ENCODE measurements at places on chromosomes 12 and 14.

- DNase-seq, result no peak
- H3K4me3 ChIP-seq, result no peak overlapping the region
- H3K4me1 ChIP-seq, result no peaks in the 10 kb centered on the region
- H3K27me3 ChIP-seq, result no peaks in the 10 kb centered on the region
- H3K36me3 ChIP-seq, result peaks cover 76% of the 10 kb centered on the region
Observed at GRCh38 chr12:113171543-113171942, 13.7 kb downstream of the DDX54 start.

- H3K36me3 ChIP-seq, result no peaks in the 10 kb centered on the region
- H3K27me3 ChIP-seq, result no peaks in the 10 kb centered on the region
- no peak overlapping the region for H3K27ac ChIP-seq
- DNase-seq, result no peak
Observed at GRCh38 chr14:57928732-57929131, 62.8 kb upstream of the SLC35F4 start.

GRCh38 chr14:93903342-93904184 is 23.6 kb upstream of the FAM181A start:
- H3K4me1 ChIP-seq, result no peaks in the 10 kb centered on the region
- no peaks in the 10 kb centered on the region for H3K27me3 ChIP-seq
- H3K4me3 ChIP-seq, result no peak overlapping the region
- no peaks in the 10 kb centered on the region for H3K36me3 ChIP-seq
- H3K27ac ChIP-seq, result no peak overlapping the region

DNA sequence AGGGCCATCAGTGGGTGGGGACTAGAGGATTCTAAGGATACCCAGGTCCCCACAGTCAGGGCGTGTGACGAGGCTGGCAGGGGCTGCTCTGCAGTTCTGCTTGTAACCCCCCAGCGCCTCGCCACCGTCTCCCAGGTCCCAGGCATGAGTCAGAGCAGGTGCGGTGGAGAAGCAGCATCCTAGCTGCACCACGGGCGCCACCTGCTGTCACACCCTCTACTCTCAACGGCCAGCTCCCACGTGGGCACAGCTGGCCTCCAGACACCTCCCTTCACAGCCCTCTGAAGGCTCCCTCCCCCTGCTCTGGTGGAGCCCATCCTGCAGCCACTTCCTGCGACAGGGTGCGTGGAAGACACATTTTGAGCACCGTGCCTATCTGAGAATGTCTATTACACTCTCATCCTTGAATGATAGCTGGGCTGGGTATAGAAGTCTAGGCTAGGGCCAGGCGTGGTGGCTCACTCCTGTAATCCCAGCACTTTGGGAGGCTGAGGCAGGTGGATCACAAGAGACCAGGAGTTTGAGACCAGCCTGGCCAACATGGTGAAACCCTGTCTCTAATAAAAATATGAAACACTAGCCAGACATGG is 6.9 kb upstream of the NUDT14 start:
- peak; percentile 49 for DNase-seq
- no peak overlapping the region for H3K4me3 ChIP-seq
- no peaks in the 10 kb centered on the region for H3K4me1 ChIP-seq
